ENCODE measurements at places on chromosomes 1 and 21.

- DNase-seq, result no peak
Measured at GRCh38 chr1:106768501-106768900, 288.0 kb upstream of the PRMT6 start.

DNA sequence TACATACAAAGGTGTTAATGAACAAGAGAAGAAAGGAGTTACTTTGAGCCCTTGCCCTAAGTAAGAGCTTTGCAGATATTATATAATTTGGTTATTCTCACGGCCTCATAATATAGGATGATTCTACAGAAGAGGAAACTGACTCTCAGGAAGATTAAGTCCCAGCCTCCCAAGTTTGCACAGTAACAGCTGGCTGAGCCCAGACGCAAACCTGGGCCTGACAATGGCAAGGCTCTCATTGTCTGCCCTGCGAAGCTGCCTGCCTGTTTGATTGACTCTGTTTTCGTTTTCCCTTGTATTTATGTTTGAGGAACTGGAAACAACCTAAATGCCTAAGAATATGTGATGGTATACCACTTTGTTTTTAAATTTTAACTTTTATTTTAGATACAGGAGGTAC is 76.2 kb upstream of the PGBD5 start:
- no peak for DNase-seq

- DNase-seq, result no peak
Measured at GRCh38 chr1:9559673-9560072, 20.4 kb downstream of the SLC25A33 start.

DNA sequence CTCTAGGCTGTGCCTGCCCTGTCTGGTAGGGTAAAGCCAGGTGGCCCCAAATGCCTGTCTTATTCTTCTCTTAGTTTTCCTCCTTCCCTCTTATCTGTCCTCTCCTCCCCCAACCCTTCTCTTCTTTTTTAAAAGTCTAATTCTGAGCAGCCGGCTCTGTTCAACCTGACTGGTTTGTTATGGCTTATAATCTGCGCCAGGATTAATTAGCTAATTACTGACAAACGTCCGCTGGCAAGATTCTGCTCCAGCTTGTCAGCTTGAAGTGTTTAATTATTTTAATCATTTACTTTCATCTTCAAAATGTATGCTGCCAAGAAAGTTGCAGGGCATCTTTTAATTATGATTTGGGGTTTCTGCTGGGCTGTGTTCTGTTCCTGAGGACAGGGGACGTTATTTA is 27.2 kb upstream of the PSMB2 start:
- DNase-seq, result no peak

DNA sequence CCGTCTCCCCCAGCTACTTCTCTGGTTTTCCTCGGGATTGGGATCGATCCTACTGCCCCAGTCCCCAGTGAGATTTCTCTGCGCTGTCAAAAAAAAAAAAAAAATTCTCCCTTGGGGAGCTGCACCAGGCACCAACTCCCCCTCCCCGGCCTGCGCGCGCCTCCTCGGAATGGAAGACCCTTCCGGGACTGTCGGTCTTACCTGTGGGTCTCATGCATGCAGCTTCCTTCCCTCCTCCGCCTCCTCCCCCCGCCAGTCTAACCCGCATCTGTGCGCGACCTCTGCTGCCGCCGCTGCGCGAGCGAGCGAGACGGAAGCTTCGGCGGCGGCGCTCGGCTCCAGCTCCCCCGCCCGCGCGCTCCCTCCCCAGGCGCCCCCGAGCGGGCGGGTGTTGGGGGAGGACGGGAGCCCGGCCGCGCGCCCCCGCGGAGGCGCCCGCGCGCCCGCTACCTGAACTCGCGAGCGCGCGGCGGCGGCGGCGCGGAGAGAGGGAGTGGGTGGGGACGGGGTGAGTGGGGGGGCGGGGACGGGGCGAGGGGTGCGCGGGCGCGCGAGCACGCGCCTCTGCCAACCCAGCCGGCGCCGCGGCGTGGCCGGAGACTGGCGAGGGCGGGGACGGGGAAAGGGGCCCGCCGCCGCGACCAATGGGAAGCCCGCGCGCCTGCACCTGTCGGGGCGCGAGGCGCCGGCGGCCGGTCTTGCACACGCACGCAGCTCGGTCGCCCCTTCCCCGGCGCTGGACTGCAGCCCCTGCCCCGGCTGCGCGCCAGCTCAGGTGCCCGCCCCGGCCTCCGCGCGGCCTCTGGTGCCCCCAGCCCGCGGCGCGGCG is at the start of gene SUSD4:
Gene SUSD4, minus strand, starts transcription at position 321 of the 829 bp plus-strand sequence. CDS start 751 bp downstream, outside the sequence.
- DNase-seq, result no peak

DNA sequence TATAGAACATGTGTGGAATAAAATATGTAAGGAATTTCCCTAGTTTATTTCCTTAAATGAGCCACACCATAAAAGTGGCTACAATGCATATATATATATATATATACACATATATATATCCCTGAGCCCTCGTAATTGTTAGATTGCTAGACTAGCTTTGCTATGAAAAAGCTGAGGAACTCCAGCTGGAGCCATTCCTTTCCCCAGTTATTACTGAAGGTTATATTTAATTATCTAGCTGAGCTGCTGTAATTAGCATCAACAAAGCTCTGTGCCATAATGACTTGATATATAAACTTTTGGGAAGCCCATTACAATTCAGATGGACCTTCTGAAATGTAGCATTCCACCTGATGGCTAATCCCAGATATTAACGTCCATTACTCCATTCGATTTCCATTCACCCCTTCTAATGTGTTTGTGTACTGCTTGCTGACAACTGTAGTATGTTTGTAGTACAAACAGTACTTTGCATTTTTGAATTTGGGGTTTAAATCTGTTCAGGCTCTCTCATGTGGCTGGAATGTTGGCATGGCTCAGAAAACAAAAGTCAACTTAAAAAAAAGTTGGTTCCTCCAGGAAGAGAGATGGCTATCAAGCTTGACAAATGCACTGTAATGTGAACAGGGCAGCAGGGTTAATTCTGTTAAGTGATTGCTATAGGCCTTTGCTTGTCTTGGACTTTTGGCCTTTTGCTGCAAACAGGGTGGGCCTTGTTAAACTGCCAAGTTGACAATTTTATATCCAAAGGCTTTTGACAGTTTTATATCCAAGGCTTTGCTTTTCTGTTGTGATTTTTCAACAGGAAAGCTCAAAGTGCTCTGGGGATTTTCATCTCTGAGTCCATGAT is 170.0 kb downstream of the LTN1 start:
- no peak for DNase-seq

GRCh38 chr1:22231995-22232690 is 89.2 kb upstream of the WNT4 start:
- no peak for DNase-seq

Measured in A172 (cell line).